Stimulated activated CD8-positive, alpha-beta memory T cell treated with anti-CD3 and anti-CD28 coated beads, Interleukin-15, amount 100 ng/mL, for 1 hour (primary cell): ENCODE measurements at places on chromosomes 16 and 17.

DNA sequence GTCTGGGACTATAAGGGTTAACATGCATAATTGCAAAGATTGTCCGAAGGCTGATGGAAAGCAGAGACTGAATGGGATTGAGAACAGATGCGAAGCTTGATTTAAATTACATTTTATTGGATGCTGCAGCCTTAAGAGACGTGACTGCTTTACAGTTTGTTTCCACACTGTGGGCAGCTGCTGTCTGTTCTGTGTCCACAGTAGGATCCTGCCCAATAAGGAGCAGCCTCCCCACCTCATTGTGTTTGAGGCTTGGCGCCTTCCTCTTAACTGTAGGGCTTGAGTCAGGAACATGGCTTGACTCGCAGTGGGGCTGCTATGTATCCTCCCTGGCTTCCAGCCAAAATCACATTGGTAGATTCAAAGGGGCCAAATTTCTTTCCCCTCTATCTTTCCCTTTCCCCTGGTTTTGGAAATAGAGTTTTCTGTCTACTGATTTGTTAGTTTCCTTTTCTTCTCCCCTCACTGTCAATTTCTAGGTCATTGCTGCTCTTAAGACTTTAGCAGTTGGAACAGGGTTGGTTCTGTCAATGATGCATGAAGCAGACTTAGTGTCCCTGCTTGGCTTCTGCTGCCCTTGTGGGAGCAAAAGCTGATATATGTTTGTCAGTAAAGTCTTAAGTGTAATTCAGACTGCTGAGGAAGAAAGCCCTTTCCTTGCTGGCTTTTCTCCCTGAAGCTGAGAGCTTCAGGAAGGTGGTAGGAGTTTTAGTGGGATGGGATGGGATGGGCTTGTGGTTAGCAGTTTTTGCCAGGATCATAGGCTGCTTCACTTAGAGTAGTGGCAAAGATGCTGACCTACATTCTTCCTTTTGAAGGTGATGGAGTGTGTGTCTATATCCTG, 5.0 kb upstream of the RARA start:
- DNase-seq, result no peak

DNA sequence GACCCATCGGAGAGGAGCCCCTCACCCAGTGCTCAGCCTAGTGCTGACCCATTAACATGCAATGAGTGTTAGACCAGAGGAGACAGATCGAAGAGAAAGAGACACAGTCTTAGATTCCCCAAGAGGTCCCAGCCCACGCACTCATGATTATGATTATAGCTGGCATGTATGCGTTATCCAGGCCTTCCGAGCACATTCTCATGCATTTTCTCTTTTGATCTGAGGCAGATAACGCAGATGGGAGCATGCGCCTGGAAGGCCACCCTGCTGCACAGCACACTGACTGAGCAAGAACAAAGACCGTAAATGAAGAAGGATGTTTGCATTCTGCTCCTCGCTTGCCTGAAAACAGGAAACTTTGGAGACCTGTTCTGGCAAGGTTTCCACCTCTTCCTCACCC, 232.7 kb downstream of the SOX9 start:
- no peak for DNase-seq

DNA sequence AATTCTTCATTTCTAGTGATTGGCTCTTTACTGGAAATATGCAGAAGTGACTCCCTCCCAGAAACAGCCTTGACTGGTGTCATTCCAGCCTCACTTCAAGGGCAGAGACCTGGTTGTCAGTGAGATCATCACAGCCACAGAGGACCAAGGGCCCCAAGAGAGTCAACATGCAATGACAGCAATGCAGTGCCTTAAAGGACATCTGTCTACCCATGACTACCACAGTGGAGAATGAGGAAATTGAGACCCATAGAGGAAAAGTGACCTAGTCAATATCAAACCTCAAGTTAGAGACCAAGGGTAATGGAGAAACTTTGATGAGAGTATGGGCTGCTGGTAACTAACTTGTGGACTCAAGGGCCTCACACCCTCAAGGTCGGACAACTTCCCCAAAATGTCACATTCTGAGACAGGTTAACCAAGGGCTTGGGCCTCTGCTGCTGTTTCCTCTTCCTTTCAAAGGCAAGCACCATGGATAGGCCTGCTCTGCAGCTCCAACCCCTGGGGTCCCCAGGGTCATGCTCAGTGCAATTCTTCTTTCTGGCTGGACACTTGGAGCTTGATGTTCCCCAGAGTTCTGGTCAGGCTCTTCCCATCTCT, 11.3 kb downstream of the NOG start:
- no peak for DNase-seq

GRCh38 chr16:88384222-88385111, 1.7 kb downstream of the ZNF469 start:
- DNase-seq, result no peak

- DNase-seq, result no peak
These were observed 69.6 kb upstream of the RCVRN start for GRCh38 chr17:9974448-9975381.

- DNase-seq, result no peak
These were observed 4.1 kb upstream of the FOXF1 start for GRCh38 chr16:86505899-86506864.

GRCh38 chr17:58004060-58004459, 3.0 kb downstream of the SRSF1 start:
- DNase-seq, result no peak
